Activated naive CD4-positive, alpha-beta T cell treated with anti-CD3 and anti-CD28 coated beads for 36 hours (primary cell): ENCODE measurements at places on chromosomes 2 and 18. TPM values are rescaled to one million over a fixed set of nuclear protein-coding genes. Genes with fewer than 3 reads are reported as not detected.

GRCh38 chr2:120174963-120175581 lies 48.1 kb downstream of the TMEM185B start:
- no peaks in the 10 kb centered on the region for H3K36me3 ChIP-seq
- peak; percentile 28 for DNase-seq
- peaks cover 47% of the 10 kb centered on the region for H3K4me1 ChIP-seq
- H3K4me3 ChIP-seq, result no peak overlapping the region
- H3K27ac ChIP-seq, result peak overlapping the region; percentile 60

- H3K4me1 ChIP-seq, result peaks cover 13% of the 10 kb centered on the region
- H3K4me3 ChIP-seq, result no peak overlapping the region
- H3K27me3 ChIP-seq, result peaks cover 7% of the 10 kb centered on the region
Measured at GRCh38 chr2:12334412-12334966, 382.2 kb upstream of the TRIB2 start.

DNA sequence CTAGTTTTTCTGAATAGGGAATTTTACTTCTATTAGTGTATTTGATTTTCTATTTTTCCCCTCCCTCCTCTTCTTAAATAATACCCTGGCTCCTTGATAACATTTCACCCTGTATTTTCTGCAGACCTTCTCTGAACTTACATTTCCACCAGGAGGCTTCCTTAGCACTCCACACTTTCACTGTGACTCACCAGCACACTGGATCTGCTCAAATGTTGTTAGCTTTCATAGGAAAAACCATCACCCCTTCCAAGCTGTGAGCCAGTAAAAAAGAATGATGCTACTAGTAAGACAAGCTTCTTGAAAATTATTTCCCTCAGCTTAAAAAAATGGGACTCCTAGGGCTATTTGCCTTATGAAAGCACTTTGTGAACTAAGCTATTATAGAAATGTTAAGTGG lies 16.1 kb downstream of the SUPT7L start:
- H3K36me3 ChIP-seq, result peaks cover 8% of the 10 kb centered on the region
- no peak overlapping the region for H3K4me3 ChIP-seq
- H3K27ac ChIP-seq, result no peak overlapping the region
- no peaks in the 10 kb centered on the region for H3K4me1 ChIP-seq
- H3K27me3 ChIP-seq, result no peaks in the 10 kb centered on the region

- no peak overlapping the region for H3K27ac ChIP-seq
- H3K4me3 ChIP-seq, result no peak overlapping the region
- H3K4me1 ChIP-seq, result no peaks in the 10 kb centered on the region
- DNase-seq, result no peak
Measured at GRCh38 chr18:39622431-39622830, 2056.8 kb upstream of the CELF4 start.

DNA sequence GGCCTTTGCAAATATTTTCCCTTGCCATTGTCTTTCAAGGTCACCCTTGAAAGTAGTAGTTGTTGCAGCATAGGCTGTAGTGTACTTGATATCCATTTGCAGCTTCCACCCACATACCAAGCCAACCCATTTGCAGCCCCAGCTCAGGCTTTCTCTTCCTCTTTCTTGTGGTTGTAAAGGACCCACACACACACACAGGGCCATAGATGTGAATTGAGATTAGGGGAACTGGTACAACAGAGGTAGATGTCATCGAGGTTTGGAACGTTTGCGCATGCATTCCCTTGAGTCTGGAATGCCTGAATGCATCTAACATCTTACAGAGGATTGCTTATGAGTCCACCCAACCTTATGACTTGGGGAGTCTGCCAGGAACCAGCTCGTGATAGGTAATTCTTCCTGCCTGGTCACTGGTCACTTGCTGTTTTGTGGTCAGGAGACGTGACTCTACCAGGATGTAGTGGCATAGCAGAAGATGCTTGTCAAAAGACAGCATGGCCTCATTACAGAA lies 91.9 kb downstream of the MRPS9 start:
- no peak overlapping the region for H3K27ac ChIP-seq
- H3K27me3 ChIP-seq, result peaks cover 6% of the 10 kb centered on the region
- DNase-seq, result no peak
- no peak overlapping the region for H3K4me3 ChIP-seq
- H3K36me3 ChIP-seq, result no peaks in the 10 kb centered on the region

DNA sequence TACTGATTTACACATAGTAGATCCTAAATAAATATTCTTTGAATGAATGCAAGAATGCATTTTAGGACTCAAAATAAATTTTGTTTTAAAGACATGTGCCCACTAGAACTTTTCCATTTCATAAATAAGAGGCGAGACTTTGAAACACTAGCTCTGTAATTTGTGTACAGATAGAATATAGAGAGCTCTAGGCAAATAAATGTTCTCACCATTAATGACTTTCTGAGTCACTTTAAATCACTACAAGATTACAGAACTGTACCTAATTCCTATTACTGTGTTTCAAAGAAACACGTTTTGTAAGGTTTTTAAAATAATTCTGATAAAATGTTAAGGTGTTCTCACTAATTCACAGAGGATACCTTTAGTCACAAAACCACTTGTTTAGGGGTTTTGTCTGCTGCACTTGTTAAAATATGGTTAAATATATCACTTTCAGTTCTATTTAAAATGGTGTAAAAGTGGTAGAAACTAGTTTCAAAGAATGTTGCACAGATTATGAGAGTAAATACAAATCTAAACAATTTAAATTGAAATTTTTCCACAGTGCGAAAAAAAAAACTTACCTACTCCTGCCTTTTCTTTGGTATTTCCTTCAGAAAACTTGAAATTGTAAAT lies 158.7 kb upstream of the ZC3H15 start:
- no peak for DNase-seq
- H3K4me3 ChIP-seq, result no peak overlapping the region
- H3K36me3 ChIP-seq, result peaks cover 9% of the 10 kb centered on the region

DNA sequence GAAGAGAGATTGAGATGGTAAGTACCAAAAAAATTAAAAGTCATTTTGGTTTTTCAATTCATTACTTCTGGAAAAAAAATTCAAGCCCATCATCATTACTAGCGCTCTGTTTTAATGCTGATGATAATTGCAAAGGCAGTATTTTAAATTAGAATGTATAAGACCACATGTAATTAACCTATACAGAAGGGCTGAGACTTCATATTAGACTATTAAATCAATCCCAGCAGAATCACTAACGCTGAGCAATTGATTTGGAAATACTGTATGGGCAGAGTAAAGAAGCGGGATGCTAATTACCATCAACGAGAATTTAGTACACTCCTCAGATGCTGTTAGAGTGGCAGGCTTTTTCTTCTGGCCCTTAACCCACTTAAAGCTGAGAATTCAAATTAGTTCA lies 165.0 kb downstream of the SLC4A3 start:
- no peak overlapping the region for H3K27ac ChIP-seq
- H3K36me3 ChIP-seq, result no peaks in the 10 kb centered on the region
- no peak for DNase-seq
- H3K27me3 ChIP-seq, result peaks cover 2% of the 10 kb centered on the region

DNA sequence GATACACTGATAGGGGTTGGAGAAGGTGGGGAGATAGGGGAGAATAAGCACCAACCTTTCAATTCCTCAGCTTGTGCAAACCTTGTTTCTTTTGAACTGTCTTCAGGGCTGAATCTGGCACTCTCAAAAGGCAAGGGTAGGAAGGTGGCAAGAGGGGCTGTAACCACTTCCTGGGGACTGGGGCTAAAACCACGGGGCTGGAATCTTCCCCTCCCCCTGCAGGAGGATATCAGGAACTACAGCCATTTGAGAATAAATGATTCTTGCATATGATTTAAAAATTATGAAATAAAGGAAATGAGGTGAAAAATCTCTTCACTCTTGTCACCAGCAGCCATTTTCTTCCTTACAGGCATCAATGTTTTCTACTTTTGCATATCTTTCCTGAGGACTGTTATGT lies 50.8 kb downstream of the ATOH8 start:
- no peak overlapping the region for H3K27ac ChIP-seq
- H3K27me3 ChIP-seq, result no peaks in the 10 kb centered on the region
- H3K36me3 ChIP-seq, result no peaks in the 10 kb centered on the region
- no peak overlapping the region for H3K4me3 ChIP-seq

GRCh38 chr2:20653695-20654534 lies 3.0 kb upstream of the HS1BP3 start:
- peaks cover 16% of the 10 kb centered on the region for H3K4me1 ChIP-seq
- H3K27ac ChIP-seq, result no peak overlapping the region
- no peaks in the 10 kb centered on the region for H3K36me3 ChIP-seq
- H3K4me3 ChIP-seq, result no peak overlapping the region
- H3K27me3 ChIP-seq, result no peaks in the 10 kb centered on the region

DNA sequence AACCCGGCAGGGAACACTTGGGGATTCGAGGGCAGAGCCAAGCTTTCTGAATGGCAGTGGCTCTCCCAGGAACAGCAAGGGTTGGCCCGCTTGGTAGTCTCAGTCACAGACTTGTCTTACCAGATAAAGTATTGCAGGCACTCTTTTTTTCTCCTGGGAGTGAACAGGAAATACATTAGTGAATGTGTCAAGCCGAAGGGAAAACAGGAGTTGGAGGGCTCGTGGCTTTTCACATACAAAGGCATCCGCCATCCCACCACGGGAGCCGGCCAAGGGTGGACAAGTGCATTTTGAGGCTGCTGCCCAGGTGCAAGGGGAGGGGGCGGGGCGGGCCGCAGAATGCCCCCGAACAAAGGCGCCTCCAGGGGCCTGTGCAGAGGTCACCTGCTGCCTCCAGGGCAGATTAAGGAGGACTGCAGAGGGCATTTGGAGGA lies 163.3 kb upstream of the SIX3 start:
- peaks cover 7% of the 10 kb centered on the region for H3K36me3 ChIP-seq
- no peaks in the 10 kb centered on the region for H3K27me3 ChIP-seq
- H3K27ac ChIP-seq, result no peak overlapping the region
- DNase-seq, result no peak
- peaks cover 8% of the 10 kb centered on the region for H3K4me1 ChIP-seq
- no peak overlapping the region for H3K4me3 ChIP-seq

- peaks cover 13% of the 10 kb centered on the region for H3K4me1 ChIP-seq
- H3K4me3 ChIP-seq, result no peak overlapping the region
- peaks cover 52% of the 10 kb centered on the region for H3K27me3 ChIP-seq
- no peak for DNase-seq
Measured at GRCh38 chr2:29922605-29923004, 1.2 kb upstream of the ALK start.

GRCh38 chr18:78587626-78588600 lies 391.7 kb upstream of the SALL3 start:
- no peak overlapping the region for H3K4me3 ChIP-seq
- DNase-seq, result no peak
- H3K27ac ChIP-seq, result no peak overlapping the region
- no peaks in the 10 kb centered on the region for H3K4me1 ChIP-seq
- H3K36me3 ChIP-seq, result no peaks in the 10 kb centered on the region

DNA sequence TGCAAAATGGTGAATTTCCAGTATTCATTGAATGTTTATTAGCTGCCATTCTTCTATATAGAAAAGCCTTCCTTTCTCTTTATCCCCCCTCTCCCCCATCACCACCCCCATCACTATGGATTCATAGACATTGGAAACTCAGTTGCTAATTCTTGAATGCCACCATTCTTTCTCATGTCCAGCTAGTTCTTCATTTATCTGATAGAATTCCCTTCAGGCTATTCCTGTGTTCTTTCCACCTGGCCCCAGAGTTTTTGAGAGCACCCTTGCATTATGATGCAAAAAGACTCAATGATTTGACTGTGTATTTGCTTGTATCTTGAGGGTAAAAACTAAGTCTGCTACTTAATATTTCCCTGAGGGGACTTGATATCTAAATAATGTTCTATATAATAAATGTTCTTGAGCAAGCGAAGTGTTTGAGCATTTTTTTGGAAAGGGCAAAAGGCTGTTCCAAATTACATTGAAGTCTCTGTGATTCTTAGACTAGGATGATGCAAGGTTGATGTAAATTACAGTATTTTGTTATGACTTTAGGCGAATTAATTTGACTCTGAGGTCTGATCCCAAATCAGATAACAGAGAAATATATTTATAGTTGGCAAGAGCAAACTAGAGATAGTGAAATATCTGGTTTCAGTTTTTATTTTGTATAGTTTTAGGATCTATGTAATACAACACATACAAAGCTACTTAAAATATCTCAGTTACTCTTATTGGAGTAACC lies 18.8 kb upstream of the SOS1 start:
- no peak overlapping the region for H3K27ac ChIP-seq
- H3K4me1 ChIP-seq, result peaks cover 26% of the 10 kb centered on the region
- H3K36me3 ChIP-seq, result no peaks in the 10 kb centered on the region
- no peak overlapping the region for H3K4me3 ChIP-seq
- DNase-seq, result no peak

DNA sequence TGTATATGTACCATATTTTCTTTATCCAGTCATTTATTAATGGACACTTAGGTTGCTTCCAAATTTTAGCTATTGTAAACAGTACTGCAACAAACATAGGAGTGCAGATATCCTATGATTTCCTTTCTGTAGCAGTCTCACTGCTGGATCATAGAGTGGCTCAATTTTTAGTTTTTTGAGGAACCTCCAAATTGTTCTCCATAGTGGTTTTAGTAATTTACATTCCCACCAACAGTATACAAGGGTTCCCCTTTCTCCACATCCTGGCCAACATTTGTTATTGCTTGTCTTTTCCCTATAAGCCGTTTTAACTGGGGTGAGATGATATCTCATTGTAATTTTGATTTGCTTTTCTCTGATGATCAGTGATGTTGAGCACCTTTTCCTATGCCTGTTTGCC lies 114.3 kb downstream of the TMEM17 start:
- H3K4me1 ChIP-seq, result no peaks in the 10 kb centered on the region
- no peak for DNase-seq
- H3K27ac ChIP-seq, result no peak overlapping the region

- H3K27ac ChIP-seq, result no peak overlapping the region
- H3K36me3 ChIP-seq, result peaks cover 2% of the 10 kb centered on the region
- H3K4me1 ChIP-seq, result no peaks in the 10 kb centered on the region
- DNase-seq, result no peak
Measured at GRCh38 chr2:91748902-91749301, 3057.4 kb downstream of the RPIA start.

- H3K4me1 ChIP-seq, result no peaks in the 10 kb centered on the region
- H3K4me3 ChIP-seq, result no peak overlapping the region
- peaks cover 2% of the 10 kb centered on the region for H3K36me3 ChIP-seq
Measured at GRCh38 chr2:10842506-10842905, 29.9 kb upstream of the PDIA6 start.

DNA sequence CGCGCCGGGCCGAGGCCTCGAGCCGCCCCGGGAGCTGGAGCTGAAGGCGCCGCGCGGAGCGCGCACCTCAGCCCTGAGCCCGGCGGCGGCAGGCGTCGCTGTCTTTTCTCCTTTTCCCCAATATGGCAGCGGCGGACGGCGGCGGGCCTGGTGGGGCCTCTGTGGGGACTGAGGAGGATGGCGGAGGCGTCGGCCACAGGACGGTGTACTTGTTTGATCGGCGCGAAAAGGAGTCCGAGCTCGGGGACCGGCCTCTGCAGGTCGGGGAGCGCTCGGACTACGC lies 369 bp downstream of the SMCHD1 start:
- H3K27me3 ChIP-seq, result no peaks in the 10 kb centered on the region
- H3K4me1 ChIP-seq, result peaks cover 36% of the 10 kb centered on the region
- H3K36me3 ChIP-seq, result peaks cover 22% of the 10 kb centered on the region
- peak overlapping the region; percentile 93 for H3K4me3 ChIP-seq
- DNase-seq, result no peak

The C2orf72 gene
- not detected for total RNA-seq

The SPC25 gene
- 31.0 TPM for total RNA-seq

The POTEC gene
- total RNA-seq, result not detected

The RAX gene
- total RNA-seq, result not detected

The CNDP1 gene
- not detected for total RNA-seq

The FAHD2B gene
- 28.1 TPM for total RNA-seq
